ENCODE measurements at places on chromosomes 7 and 10.

DNA sequence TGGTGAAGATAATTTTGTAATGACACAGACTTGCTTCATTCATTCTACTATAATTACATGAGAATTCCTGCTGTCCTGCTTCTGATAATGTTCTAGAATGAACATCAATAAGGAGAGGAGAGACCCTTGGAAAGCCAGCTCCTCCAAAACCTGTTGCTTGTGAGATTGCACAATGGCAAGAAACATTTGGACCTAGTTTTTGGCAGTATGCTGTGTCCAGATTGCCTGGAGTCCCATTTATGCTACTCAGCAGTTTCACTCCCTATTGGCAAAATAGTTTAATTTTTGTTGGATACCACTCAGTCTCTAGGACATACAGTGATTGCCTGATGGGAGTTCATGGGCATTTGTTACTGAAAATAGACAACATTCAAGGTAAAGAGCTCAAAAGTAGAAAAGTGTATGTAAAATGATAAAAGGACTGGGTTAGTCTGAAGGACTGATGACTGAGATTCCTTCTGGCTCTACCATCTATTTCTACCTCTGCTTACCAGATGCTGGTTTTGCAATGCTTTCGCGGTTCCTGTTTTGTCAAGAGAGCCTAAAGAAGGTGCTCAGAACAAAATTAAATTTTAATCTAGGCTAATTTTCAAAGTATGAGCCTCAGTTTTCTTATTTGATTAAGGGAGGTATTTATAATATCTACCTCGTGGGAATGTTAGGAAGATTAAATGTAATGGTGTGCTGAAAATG lies 8.0 kb upstream of the ACTR3B start:
- DNase-seq, result no peak

GRCh38 chr7:50251765-50252164 lies 52.8 kb upstream of the IKZF1 start:
- DNase-seq, result no peak

- DNase-seq, result no peak
Observed at GRCh38 chr10:13660551-13660920, 73.8 kb downstream of the PRPF18 start.

DNA sequence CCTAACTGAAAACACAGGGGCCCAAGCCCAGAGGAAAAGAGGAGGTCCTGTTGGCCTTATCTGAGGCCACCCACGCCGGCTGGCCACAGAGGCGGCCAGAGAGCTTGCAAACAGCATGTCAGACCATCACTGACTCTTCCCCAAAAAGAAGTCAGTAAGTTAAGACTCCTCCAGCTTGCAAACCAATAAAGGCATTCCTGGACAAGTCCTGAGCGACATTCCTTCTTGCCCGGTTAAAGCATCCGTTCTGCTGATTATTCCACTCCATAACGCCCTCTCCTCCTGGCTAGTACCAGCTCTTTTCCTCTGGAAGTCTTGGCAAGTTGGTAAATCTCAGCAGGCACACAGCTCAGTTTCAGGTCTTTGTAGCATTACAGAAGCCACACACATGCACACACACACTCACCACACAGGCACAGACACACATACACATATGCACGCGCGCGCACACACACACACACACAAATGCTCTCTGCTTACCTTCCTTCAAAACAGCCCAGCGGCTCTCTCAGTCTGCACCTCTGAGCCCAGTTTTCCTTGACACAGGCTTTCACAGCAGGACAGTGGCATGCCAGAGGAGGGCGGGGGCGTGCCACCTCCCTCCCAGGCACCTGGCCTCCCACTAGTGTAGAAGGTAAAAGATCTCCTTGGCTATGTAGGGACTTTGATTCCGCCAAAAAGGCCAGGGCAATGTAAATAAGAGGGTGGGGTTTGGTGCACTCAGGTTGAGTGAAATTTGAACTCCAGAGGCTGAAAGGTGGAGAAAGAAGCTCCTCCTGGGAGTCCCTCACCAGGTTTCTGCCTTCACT lies 201.4 kb downstream of the TNS3 start:
- no peak for DNase-seq

GRCh38 chr10:122671355-122671754 lies 28.3 kb downstream of the C10orf120 start:
- DNase-seq, result no peak

DNA sequence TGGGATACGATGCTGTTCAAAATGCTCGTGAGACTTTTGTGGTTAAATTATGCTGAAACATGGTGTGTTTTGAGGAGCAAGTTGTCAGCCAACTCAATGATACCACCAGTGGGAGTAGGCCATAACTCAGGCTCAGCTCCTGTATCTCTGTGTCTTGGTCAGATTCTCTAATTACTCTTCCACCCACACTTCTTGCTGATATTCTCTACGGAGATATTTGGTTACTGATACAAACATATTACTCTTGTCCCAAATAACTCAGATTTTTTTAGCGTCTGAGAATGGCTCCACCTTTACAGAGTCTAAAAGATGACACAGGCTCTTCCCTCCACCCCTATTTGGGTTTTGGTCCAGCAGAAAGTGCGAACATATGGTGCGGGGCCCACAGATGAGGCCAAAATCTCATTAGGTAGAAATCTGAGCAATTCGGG lies 168.9 kb downstream of the PKD1L1 start:
- DNase-seq, result no peak

DNA sequence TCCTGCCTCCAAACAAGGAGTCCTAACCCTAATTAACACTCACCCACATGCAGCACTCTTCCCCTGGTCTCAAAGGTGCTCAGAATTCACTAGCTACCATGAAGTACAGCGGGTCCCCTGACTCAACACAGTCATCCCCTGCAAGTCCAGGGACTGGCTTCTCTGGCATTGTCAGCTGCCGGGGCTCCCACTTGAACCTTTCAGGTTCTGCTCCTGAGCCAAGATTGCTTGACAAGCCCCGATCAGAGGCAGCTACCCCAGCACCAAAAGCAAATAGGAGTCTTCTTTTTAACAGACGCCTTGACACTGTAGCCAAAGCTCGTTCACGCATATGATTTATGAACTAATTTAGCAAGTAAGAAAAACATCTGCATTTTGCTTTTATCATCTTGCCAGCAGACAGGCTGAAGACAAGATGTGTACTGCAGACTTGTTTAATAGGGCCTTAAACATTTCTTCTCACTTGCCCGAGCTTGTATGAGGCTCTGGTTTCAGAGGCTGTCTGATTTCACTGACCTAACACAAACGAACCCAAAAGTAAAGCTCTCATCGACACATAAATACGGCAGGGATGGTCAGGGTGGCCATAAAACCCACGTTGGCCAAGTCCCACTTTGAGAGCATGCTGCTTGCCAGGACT lies 67.6 kb upstream of the ADAM12 start:
- no peak for DNase-seq

DNA sequence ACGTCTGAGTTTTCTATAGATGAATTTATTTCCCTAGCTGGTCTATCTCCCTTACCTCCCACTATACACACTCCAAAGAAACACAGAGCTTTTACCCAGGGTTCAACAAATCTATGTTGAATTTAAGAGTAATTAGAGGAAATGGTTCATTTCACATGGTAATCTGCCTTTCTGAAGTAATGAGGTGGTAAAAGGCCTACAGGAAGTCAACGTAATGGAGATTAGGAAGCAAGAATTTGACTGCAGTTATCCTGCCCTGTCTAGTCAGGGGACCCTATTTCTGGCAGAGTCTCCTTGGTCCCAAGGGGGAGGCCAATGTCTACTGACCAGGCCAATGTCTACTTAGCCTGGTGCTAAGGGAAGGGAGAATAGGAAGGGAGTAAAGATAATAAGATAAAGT lies 21.4 kb upstream of the SIRT1 start:
- DNase-seq, result no peak

DNA sequence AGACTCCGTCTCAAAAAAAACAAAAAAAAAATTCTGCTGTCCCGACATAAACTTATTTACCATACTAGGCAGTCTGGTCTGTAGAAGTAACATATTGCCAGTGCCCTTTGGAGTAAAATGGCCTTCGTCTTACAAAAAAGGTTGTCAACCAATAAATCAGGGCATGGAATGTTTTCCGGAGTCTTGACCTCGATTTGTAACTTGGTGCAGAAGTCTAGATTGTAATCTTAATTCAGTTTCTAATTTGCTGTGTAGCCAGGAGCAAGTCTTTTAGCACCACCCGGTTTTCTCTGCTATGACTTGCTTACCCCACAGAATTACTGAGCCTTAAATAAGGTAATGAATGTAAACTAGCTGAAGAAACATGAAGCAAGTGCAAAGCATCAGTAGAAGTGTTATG lies 23.2 kb downstream of the UBN2 start:
- no peak for DNase-seq

DNA sequence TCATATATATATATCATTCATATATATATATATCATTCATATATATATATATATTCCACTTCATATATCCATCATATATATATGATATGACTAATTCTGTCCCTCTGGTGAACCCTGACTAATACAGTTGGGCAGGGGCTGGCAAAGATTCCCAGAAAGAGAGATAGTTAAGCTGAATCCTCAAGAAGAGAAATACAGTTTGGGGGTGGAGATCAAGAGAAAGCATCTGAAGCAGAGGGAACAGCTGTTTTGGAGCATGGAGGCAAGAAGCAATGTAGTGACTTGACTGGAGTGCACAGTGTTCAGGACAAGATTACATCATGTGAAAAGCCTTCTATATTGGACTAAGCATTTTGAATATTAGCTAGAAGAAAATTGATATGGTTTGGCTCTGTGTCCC lies 540.7 kb downstream of the MAGI2 start:
- no peak for DNase-seq

DNA sequence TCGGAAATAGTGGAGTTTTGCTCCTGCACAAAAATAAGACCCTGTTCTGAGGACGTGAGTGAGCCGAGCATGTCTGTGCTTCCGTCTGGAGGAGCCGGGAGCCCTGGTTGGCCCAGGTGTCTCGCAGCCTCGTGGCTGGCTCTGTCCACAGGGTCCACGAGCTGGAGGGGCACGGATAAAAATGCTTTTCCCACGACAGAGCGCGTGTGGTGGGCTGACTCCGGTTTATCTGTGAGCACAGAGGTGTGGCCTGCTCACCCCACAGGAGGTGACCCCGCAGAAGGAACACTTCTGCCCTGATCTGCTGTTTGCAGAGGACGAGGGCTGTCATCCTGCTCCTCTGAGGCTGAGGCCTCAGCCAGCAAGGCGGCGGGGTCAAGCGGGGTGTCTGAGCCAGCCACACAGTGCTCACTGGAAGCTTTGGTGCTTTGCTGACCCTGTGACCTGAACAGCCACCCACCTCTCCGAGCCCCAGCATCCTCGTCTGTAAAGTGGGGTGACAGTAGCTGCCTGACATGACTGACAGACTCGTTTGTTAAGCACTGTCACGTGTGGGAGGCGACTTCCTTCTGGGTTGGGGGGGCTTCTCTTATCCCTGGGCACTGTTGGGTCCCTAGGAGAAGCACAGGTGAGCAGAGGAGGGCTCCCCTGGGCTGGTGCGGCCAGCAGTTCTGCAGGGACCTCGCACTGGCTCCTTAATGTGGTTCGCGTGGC lies 162.5 kb downstream of the DNAJB6 start:
- DNase-seq, result no peak

DNA sequence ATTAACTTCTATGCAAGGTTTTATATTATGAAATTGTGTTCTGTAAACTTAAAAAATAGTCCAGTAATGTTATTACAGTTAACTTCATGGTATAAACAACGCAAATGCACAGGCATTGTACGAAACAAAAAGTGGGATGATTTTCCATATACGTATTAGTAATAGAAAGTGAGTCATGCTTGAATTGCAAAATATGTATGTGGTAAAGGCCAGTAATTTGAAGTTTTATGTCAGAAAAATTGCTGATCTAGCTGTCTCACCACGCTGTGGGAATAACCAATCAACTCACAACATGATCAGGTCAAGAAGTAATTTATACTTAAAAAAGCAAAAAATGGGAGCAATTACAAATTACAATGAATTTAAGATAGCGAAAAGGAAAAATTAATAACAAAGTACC lies 37.0 kb upstream of the GLI3 start:
- DNase-seq, result no peak

DNA sequence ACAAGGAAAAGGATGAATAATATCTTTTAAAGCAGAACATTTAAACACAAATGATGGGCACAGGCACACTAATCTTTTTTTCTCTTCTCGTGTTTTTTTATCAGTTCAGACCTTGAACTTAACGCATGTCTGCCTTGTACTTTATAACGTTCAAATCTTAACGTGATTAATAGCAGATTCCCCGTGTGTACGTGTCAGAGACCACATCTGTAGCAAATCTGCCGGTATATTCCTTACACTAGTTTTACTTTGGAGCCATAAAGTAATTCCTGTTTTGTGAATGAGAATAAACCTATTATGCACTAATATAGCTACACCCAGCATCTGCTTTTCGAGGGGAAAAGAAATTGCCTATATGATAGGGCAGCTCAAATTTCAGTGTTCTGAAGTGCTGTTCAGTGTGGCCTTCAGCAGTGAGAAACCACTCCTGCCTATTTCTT lies 166.0 kb upstream of the TCF7L2 start:
- DNase-seq, result no peak

- no peak for DNase-seq
Observed at GRCh38 chr7:38833329-38833728, 75.7 kb downstream of the VPS41 start.

GRCh38 chr10:15370212-15370855 lies 755 bp downstream of the FAM171A1 start:
- DNase-seq, result no peak

- DNase-seq, result no peak
Observed at GRCh38 chr10:116925056-116925455, 75.8 kb downstream of the ENO4 start.

DNA sequence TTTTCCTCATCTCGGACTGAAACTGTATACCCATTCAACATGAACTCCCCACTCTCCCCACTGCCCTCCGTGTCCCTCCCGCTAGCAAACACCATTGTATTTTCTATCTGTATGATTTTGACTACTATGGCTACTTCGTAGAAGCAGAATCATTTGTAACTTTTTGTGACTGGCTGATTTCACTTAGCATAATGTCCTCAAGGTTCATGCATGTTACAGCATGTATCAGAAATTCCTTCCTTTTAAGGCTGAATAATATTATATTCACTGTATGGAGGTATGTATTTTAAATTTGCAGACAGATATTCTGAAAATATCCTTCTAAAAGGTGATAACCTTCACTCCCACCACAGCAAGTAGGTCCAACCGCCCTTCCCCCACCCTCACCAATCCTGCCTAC lies 42.9 kb upstream of the MMD2 start:
- no peak for DNase-seq

Data from esophagus squamous epithelium (tissue), 5 donors.